ENCODE measurements at places on chromosomes 1 and 21. TPM values are rescaled to one million over a fixed set of nuclear protein-coding genes. Genes with fewer than 3 reads are reported as not detected.
A peak's percentile ranks its signal among the peaks of the same experiment; 100 is the strongest.

DNA sequence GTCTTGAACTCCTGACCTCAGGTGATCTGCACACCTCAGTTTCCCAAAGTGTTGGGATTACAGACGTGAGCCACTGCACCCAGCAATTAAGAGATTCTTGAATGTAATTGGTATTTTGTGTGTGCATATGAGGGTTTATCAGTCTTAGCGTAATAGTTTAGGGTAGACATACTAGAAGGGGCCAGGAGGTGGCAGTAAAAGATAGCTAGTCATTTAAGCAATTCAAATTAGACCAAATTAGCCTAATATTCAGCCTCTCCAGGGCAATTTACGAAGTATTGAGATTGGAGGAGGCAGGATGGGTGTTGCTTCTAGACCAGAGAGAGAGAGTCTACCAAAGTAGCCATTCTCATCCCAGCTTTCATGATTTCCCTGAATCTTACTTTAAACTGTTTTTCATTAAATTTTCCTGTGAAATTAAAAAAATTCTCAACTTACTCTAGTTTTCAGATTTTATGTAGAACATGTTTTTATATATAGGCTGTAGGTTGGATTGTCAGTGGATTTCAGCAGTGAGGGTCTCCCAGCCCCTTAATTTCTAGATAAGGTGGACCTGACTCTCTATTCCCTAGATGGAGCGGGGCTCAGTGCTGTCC, 119.7 kb downstream of the HHAT start:
- DNase-seq = peak; percentile 73
- H3K27me3 ChIP-seq = peaks cover 16% of the 10 kb centered on the region
- H3K36me3 ChIP-seq = no peaks in the 10 kb centered on the region

DNA sequence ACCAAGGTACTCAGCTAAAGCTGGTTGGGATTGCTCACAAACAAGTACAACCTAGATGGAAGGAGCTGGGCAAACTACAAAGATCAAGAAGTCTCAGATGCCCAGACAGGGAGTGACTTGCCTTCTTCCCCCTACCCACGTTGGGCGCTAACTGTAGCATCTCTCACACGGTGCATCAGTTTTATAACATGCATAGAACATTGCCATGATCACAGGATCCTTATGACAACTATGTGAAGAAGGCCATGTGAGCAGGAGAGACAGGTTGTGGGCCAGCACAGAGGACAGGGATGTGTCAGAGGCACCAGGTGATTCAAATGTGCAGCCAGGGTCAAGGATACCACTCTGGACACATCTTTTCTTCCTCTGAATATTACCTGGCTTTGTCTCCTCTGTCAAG, 28.3 kb upstream of the CYP4B1 start:
- no peaks in the 10 kb centered on the region for H3K4me1 ChIP-seq
- no peak overlapping the region for H3K27ac ChIP-seq
- no peak for DNase-seq
- H3K4me3 ChIP-seq = no peak overlapping the region
- no peaks in the 10 kb centered on the region for H3K36me3 ChIP-seq

- no peaks in the 10 kb centered on the region for H3K36me3 ChIP-seq
- H3K27me3 ChIP-seq = no peaks in the 10 kb centered on the region
- H3K27ac ChIP-seq = no peak overlapping the region
- no peak for DNase-seq
These were observed 35.9 kb upstream of the CAMK1G start for GRCh38 chr1:209547626-209548025.

The CRNN gene
- not detected for total RNA-seq

The HPDL gene
- not detected for total RNA-seq

DNA sequence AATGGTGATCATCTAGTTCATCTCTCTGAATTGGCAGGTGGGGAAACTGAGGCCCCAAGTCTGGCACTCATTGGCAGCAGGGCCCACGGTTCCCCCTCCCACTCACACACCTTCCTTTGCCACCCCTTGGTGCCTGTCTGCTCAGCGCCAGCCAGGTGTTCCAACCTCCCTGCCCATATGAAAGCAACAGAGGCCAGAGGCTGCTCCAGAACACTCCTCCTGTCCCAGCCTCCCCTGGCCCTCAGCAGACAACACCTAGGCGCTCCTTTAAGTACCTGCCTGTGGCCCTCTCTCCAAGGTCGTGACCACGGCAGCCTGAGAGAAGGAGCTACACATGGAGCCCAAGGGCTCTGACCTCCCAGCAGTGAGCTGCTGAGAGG, 362.3 kb upstream of the VAMP3 start:
- H3K27ac ChIP-seq = no peak overlapping the region
- H3K4me3 ChIP-seq = no peak overlapping the region
- H3K36me3 ChIP-seq = no peaks in the 10 kb centered on the region
- H3K27me3 ChIP-seq = no peaks in the 10 kb centered on the region
